Activated T-helper 9 cell treated with anti-CD3 and anti-CD28 coated beads, Interleukin-2, amount 50 U/mL, for 16 hours (primary cell): ENCODE measurements at places on chromosomes 3 and 15.

DNA sequence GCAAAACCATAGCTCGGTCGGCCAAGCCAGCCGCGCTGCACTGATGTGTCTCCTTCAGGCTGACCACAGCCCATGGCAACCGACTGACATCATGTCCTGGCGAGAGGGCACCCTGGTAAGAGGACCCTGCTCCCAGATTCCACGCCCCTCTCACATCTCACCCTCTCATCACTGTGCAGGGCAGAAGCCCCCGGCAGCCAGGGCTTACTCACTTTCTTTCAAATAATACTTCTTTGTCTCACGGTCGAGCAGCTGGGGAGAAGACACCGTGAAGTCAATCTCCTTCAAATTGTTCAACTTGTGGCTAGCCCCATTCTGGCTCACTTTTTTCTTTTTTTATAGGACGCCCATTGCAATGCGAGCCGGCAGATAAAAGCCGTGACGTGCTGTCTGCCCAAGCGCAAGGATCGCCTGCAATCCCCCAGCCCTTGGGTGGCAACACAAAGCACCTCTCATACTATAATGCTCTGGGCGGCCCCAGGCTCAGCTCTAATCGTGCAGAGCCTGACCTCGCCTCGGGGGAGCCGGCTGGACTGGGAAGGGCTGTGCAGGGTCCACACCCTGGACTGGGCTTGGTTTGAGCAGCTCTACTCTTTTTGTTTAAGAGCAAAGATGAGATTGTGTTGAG lies 33.6 kb downstream of the VGLL4 start:
- DNase-seq, result no peak

- no peak for DNase-seq
Measured at GRCh38 chr3:172070269-172070668, 30.9 kb downstream of the FNDC3B start.

DNA sequence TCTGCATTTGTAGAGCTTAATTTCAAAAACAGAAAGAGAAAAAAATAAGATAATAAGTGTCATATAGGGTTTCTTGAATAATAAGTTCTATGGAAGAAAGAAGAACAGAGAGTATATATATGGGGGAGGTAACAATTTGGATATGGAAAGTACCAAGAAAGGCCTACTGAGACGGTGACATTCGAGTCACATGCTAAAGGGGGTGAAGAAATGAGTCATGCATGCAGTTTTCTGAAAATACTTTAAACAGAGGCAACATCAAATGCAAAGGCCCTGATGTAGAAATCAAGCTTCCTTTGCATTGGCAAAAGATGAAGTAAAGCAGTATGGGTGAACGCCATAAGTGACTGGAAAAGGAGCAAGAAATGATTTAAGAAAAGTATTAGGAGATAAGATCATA lies 371.6 kb upstream of the ZNF385D start:
- no peak for DNase-seq

DNA sequence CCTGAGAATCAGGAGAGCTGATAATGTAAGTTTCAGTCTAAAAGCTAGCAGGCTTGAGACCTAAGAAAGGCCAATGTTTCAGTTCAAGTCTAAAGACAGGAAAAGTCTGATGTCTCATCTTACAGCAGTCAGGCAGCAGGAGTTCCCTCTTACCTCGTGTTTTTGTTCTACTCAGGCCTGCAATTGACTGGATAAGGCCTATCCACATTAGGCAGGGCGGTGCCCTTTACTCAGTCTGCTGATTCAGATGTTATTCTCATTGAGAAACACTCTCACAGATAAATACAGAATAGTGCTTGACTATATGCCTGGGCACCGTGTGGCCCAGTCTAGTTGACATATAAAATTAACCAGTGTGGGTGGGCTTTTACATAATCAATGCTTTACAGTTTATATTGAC lies 122.4 kb downstream of the NR1D2 start:
- no peak for DNase-seq

DNA sequence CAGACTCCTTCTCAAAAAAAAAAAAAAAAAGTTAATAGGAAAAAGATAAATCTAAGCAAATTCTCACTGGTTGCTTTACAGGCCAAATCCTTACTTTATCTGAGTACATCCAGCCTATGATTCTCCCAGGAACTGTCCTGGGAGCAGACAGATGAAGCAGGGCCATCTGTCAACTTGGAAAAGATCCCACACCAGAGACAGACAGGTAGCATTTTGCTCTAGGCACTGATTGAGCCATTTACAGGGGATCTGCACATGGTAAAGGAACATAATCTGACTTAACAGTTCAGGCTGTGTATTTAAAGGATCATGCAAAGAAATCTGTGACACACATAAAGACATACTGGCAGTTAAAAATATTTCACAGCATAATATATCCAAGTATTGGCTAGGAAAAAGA lies 1006.5 kb downstream of the TBL1XR1 start:
- DNase-seq, result no peak

DNA sequence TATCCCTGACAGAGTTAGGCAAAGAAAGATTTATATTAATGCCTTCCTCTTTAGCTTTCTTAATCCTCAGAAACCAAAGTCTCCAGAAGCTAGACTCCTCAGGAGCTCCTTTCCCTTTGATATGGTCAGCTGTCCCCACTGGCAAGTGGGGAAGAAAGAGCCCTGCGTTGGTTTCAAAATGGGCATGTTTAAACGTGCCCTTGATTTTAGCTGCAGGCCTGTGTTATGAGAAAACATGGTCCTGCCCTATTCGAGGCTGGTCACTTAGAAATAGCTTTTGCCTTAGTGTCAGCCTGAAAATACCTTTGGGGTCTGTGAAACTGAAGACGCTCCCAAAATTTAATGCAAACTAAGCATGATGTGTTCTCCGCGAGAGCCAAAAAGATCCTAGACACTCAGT lies 135.5 kb upstream of the RARB start:
- no peak for DNase-seq

DNA sequence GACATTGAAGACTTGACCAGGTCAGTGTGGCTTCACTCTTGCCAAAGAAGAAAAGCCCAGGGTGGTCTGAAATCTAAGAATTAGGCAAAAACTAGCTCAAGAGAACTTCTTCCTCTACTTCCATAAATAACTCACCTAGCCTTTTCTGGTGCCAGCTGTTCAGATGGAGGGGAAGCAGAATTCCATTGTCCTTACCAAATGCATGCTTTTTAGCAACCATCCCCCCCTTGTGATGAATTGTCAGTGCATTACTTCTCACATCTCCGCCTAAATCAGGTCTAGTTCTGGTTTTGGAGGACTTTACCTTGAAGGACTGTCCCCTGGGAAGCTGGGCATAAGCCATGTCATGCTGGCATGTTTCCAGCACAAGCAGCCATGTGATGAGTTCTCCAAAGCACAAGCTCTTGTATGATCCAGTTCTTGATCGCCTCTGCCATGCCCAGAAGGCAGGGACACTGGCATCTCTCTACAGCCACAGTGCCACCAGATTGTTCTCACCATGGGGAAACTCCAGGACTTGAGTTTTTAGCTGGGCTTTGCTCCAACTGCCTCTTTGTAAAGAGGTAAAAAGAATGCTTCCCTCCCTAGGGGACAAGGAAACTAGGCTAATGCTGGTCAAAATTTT lies 96.4 kb upstream of the IL12A start:
- DNase-seq, result no peak

DNA sequence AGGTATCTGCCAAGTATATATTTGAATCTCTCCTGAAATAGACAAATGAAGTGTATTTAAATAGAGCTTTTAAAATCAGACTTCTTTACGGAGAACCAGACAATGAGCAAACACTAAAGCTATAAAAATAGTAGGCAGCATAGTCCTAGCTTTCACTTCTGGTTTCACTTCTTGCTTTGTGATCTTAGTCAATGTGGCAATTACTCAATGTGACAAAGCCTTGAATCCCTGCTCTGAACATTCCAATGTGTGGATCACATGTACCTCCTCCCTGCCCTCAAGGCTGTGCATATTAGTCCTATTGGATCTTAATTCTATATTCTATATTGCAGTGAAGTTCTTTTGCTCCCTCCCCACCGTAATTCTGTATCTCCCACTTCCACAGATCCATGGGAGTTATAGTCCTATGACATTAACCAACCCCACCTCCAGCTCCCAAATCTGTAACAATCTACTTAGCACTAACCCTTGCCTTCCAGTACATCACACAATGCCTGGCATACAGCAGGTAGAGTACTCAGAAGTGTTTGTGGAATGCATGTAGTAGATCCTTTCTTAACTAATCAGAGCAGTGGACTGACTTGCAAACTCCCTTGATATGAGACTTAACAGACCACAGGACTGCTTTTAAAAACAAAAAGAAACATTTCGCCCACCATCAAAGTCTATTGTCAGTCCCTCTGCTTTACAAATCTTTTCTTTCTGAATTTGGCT lies 24.3 kb upstream of the CP start:
- DNase-seq, result no peak

GRCh38 chr3:51799879-51800749 lies 21.1 kb upstream of the IQCF6 start:
- DNase-seq, result no peak

- DNase-seq, result no peak
Measured at GRCh38 chr15:27514526-27514925, 543.5 kb downstream of the GABRG3 start.

GRCh38 chr3:15633766-15634598 lies 32.4 kb downstream of the BTD start:
- DNase-seq, result no peak

- DNase-seq, result no peak
Measured at GRCh38 chr15:59522988-59523461, 85.0 kb downstream of the FAM81A start.

DNA sequence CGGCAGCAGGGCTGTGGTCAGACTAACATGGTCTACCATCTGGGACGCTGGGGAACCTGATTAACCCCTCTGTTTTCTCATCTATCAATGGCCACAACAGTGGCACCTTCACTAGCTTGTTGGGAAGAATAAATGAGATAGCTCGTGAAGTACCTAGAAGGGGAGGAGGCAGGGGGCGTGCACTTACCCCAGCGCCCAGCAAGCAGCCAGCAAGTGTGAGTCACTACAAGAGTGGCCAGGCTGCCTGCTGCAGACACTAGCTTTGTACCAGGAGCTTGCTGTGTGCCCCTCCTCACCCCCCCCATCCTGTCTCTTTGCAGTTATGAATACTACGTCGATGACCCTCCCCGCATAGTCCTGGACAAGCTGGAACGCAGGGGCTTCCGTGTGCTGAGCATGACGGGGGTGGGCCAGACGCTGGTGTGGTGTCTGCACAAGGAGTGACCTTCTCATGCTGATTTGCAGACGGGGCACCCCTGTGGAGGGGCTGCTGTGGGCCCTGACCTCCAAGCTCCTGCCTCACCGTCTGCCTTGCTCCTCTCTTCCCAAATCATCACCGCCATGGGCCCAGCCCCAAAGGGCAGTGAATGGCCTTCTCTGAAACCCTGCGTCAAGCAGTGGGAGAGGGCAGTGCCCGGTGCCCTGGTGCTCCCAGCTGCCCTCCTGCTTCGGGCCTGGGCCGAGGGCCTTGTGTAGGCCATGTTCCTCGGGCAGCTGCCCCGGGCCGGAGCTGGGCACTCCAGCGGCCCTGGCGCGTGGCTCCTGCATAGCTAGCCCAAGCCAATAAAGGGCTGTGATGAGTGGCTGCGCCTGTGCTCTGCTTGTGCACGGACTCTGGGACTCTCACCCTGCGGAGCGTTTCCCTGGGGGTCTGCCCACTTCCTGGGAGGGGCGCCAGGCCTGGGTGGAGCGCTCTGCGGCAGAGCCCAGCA lies 2.6 kb upstream of the C15orf62 start:
- no peak for DNase-seq

GRCh38 chr3:187919544-187919943 lies 174.3 kb upstream of the BCL6 start:
- no peak for DNase-seq

GRCh38 chr3:94036909-94037507 lies 8.6 kb upstream of the STX19 start:
- no peak for DNase-seq

- no peak for DNase-seq
Measured at GRCh38 chr3:116039651-116039985, 405.7 kb downstream of the LSAMP start.

GRCh38 chr15:78272776-78273175 lies 8.4 kb downstream of the DNAJA4 start:
- DNase-seq, result no peak

DNA sequence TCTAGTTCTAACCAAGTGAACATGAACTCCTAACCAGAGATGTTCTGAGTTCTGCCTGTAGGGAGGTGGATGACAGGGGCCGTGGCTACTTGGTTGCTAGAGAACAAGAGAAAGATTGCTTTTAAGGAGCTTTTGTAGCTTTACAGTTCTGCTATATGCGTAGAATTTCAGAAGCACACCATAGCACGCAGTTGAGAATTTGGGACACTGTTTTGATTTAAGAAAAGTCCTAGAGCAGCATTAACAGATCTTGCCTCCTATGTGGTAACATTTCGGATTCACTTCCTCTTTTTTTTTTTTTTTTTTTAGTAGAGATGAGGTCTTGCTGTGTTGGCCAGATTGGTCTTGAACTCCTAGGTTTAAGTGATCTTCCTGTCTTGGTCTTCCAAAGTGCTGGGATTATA lies 181.7 kb downstream of the TCF12 start:
- DNase-seq, result no peak

GRCh38 chr3:8509961-8510360 lies 8.3 kb downstream of the LMCD1 start:
- DNase-seq, result no peak

DNA sequence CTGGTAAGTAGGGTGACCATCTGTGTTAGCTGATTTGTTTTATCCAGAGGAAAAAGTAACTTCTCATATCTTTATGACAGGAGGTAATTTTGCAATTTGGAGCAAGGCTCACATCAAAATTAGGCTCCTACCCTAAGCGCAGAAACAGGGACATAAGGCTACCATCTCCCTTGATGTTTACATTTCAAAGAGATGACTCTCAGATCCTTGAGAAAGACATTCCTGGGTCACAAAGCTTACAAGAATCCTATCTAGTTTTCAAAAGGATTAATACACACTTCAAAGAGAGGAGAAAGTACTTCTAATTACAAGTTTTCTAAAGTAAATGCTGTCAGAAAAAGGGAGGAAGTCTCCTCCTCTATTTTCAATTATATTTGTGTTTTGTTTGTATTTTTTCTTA lies 7.0 kb downstream of the ZPLD1 start:
- DNase-seq, result no peak

- DNase-seq, result no peak
Measured at GRCh38 chr3:12301031-12301430, 12.2 kb downstream of the PPARG start.

GRCh38 chr3:167626490-167626889 lies 27.3 kb downstream of the WDR49 start:
- no peak for DNase-seq

GRCh38 chr3:129060276-129061022 lies at the start of gene GP9:
TSS of gene GP9 (plus strand) at chr3:129060779. CDS start at chr3:129061740, 961 bp downstream.
- DNase-seq, result no peak

- no peak for DNase-seq
Measured at GRCh38 chr3:191385101-191385500, 54.8 kb upstream of the UTS2B start.

DNA sequence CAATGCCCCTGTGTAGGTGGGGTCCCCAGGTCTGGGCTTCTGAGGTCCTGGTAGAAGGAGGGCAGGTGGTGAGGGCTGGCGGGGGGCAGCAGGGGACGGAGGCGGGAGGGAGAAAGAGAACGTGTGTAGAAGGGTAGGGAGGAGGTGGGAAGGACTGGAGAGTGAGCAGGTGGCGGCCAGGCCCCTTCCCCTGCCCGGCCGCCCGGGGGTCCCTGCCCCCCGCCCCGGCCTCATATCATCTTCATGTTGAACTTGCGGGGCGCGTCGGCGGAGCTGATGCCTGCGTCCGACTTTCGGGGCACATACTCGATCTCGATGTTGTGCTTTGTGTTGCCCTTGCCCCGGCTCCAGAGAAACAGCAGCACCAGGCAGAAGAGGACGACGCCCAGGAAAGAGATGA lies 18.9 kb downstream of the LINGO1 start:
- no peak for DNase-seq

GRCh38 chr3:161148832-161149475 lies 43.8 kb upstream of the B3GALNT1 start:
- no peak for DNase-seq

GRCh38 chr3:156206157-156206556 lies 85.8 kb downstream of the KCNAB1 start:
- DNase-seq, result no peak
